ENCODE measurements at places on chromosomes 7 and 10. TPM values are rescaled to one million over a fixed set of nuclear protein-coding genes. Genes with fewer than 3 reads are reported as not detected.
A peak's percentile ranks its signal among the peaks of the same experiment; 100 is the strongest.

GRCh38 chr7:15113752-15114151 is 211.2 kb upstream of the DGKB start:
- DNase-seq: peak; percentile 45

Gene GIMAP7
- total RNA-seq: not detected

Gene TSPAN33
- total RNA-seq: 0.08 TPM

Gene WDR86
- total RNA-seq: not detected
